Heart right ventricle (tissue), 16 donors: ENCODE measurements at places on chromosomes 3 and 15. TPM values are rescaled to one million over a fixed set of nuclear protein-coding genes. Genes with fewer than 3 reads are reported as not detected.

DNA sequence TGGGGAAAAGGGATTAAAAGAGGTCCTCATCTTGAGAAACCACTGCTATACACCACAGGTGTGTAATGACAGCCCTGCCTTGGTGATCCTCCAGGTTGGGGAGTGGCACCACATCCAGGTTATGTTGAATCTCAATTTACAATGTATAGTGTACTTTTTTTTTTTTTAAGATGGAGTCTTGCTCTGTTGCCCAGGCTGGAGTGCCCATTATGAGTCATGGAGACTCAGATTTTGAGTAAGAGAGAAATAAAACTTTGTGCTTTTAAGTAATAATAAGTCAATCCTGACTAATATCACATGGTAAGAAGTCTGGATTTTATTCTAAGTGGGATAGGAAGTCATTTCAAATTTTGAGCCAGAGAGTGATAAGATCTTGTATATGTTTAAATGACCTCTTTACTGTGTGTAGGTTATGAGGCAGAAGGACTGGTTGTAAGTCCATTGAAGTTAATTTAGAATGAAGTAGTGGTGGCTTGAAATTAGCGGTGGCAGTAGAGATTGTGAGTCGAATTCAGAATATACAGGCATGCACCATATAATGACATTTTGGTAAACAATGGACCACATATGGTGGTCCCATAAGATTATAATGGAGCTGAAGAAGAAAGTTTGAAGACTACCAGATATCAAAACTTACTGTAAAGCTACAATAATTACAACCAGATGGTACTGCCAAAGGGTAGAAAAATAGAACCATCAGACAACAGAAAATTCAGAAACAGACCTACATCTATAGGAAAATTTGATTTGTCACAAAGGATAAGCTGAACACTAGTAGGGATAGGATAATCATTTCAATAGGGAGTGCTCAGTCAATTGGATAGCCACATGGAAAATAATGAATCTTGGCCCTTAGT, 20.7 kb downstream of the POPDC2 start:
- H3K27ac ChIP-seq = peak overlapping the region; percentile 85
- DNase-seq = no peak
- H3K27me3 ChIP-seq = no peaks in the 10 kb centered on the region

DNA sequence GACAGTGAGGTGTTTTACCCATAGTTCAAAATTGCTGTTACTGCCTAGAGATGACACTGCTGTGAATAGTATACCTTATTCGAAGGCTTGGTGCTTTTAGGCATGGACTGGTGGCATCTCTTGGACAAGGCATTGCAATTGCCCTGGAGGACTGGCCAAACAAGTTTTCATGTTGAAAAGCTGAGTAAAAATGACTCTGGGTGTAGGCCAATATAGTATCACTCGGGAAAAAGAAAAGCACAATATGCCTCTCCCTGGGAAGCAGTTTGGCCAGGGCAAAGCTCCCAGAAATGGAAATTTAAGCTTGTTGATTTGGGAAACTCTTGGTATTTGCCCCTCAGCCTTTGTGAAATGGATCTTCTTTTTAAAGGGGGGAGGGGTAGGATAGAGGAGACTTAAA, 54.8 kb downstream of the ZNF609 start:
- H3K4me3 ChIP-seq = no peak overlapping the region
- no peaks in the 10 kb centered on the region for H3K27me3 ChIP-seq
- H3K27ac ChIP-seq = no peak overlapping the region
- H3K4me1 ChIP-seq = peaks cover 7% of the 10 kb centered on the region
- H3K36me3 ChIP-seq = no peaks in the 10 kb centered on the region

- H3K27me3 ChIP-seq = no peaks in the 10 kb centered on the region
- no peaks in the 10 kb centered on the region for H3K4me1 ChIP-seq
- DNase-seq = no peak
- H3K36me3 ChIP-seq = no peaks in the 10 kb centered on the region
Observed at GRCh38 chr3:148229107-148229506, 468.6 kb upstream of the AGTR1 start.

DNA sequence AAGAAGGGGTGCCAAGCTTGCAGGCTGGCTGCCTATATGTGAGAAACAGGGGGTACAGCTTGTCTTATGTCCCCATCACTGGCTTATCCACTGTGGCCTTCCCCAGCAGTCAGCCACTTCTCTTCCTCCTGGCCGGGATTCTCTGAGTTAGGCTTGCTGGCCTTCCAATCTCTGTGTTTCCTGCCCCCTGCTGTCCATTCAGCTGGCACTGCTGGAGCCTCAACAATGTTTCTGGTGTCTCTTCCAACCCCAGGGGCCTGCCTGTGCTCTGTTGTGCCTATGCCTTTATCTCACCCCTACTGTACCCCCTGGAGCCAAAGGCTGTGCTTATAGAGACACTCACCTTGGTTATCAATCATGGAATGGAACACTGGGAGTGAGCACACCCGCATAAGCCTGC, 36.5 kb downstream of the ANAPC13 start:
- DNase-seq = no peak
- no peak overlapping the region for H3K4me3 ChIP-seq
- H3K4me1 ChIP-seq = peaks cover 26% of the 10 kb centered on the region
- H3K27ac ChIP-seq = no peak overlapping the region

GRCh38 chr3:48119505-48120193, 68.6 kb downstream of the CDC25A start:
- no peaks in the 10 kb centered on the region for H3K36me3 ChIP-seq
- DNase-seq = peak; percentile 58
- peaks cover 4% of the 10 kb centered on the region for H3K4me1 ChIP-seq
- H3K27ac ChIP-seq = peak overlapping the region; percentile 68
- H3K4me3 ChIP-seq = no peak overlapping the region

Gene ARMC8
- 33.4 TPM for total RNA-seq
